ENCODE measurements at places on chromosomes 16 and 17. TPM values are rescaled to one million over a fixed set of nuclear protein-coding genes. Genes with fewer than 3 reads are reported as not detected.

GUCY2D gene
- total RNA-seq: 3.4 TPM

- DNase-seq: no peak
These were observed 299.3 kb upstream of the XYLT1 start for GRCh38 chr16:17770104-17770503.

GRCh38 chr17:76447931-76448652 lies 4.9 kb downstream of the UBE2O start:
- DNase-seq: no peak

DNA sequence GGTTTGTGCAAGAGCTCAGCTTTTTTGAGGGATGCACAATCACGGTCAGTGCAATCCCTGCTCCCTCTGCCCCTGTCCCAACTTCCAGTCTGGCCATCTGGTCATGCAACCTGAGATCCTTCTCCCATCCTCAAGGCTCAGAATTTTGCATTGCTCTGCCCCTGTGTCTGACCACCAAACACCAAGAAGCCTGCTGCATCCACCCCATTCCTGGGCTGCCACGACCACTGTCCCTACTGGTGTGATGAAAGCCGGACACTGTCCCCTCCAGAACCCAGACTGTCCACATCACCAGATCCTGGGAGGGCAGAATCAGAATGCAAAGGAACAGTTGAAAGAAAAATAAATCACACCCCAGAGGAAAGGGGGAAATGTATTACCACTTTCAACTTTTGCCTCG lies 231.0 kb downstream of the C16orf78 start:
- no peak for DNase-seq

ARL4D gene
- total RNA-seq: 13.0 TPM

DNA sequence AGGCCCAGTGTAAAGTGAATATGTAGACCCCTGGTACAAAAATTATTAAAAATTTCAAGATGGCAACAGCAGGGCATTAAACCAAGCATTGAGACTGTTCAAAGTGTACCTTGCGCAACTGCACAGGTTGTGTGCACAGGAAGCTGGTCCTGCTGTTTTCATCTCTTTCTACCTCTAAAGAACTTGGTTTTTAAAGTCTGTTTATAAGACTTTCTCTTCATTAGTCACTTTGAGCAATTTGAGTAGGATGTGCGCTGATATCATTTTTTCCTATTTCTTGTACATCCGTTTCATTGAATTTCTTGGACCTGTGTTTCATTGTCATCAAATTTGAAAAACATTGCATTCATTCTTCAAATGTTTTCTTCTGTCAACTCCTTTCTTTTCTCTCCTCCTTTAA lies 16.8 kb upstream of the PMP22 start:
- no peak for DNase-seq

DNA sequence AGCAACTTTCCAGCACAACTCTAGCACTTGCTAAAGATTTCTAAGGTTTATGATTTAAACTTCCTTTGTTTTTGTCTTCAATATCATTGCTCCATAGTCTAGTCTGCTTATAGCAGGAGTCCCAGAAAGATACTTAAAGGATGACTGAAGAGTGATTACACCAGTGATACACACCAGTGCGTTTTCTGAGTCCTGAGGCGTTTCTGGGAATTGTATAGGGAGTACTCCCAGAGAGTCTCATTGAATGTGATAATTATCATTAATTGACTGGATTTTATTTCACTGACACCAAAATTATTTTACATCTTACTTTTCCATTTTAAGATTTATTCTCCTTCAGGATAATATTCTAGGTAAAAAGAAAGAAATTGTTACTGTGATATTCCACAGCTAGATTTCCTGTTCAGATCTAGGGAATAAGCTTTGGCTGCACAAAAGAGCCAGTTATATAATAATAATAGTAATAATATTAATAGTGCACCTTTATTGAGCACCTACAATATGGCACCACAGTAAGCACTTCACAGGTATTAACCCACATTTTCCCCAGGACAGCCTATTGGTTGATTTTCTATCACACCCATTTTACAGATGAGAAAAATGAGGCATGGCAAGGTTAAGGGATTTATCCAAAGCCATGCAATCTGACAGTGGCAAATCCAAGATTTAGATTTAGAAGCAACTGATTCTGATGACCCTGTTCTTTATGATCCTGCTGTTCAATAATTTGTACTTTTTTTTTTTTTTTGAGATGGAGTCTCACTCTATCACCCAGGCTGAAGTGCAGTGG lies 62.6 kb downstream of the IRX5 start:
- no peak for DNase-seq

- no peak for DNase-seq
These were observed 52.5 kb upstream of the CACNG3 start for GRCh38 chr16:24203675-24204074.

NEUROD2 gene
- total RNA-seq: not detected

ASIC2 gene
- total RNA-seq: 0.09 TPM

TAC4 gene
- not detected for total RNA-seq

DNA sequence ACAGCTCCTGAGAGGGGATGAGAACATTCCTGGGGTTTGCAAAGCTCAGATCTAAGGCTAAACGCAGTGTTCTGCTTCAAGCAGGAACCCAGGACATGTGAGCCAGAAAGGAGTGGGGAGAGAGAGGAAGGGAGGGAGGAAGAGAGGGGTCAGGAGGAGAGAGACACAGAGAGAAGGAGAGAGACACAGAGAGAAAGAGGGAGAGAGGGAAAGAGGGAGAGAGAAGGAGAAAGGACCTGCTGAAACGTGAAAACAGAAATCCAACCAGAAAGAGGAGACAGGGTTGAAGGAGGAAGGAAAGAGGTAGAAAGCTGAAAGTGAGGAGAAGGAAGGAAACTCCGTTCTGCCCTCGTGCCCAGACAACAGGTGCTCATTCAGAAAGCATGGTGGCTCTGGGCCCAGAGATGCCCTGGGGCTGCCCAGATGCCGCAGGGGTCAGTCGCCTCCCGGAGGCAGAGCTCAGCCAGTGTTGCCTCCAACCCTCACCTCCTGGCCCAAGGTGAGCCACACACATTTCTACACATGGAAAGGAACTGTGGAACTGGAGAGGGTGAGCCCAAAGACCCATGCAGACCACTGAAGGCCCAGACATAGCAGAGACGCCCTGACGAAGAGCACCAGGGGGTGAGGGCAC lies 49.0 kb upstream of the ENPP7 start:
- DNase-seq: no peak

DNA sequence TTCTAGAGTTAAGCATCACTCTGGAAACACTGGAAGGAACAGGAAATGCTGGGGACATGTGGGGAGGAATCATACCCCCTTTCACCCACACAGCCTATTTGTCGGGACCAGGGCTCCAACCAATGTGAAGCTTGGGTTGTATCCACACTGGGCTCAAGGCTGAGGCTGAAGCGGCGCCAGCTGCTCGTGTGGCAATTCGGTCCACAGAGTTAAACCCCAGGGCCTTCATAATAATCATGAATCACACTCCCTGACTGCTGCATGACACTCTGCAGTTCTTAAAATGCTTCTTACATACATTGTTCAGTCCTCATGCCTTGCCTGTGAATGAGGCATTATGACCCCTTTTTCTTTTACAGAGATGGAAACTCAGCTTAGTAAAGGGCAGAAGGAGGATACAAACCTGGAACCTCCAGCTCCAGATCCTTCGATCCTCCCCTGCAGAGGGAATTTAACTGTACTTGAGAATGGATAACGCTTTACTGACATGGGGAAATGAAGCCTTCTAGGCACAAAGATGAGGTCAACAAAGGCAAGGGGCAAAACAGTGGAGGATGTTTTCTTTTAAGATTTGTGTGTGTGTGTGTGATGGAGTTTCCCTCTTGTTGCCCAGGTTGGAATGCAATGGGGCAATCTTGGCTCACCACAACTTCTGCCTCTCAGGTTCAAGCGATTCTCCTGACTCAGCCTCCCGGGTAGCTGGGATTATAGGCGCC lies 72.7 kb downstream of the SOX9 start:
- DNase-seq: no peak

CLEC3A gene
- not detected for total RNA-seq

DNA sequence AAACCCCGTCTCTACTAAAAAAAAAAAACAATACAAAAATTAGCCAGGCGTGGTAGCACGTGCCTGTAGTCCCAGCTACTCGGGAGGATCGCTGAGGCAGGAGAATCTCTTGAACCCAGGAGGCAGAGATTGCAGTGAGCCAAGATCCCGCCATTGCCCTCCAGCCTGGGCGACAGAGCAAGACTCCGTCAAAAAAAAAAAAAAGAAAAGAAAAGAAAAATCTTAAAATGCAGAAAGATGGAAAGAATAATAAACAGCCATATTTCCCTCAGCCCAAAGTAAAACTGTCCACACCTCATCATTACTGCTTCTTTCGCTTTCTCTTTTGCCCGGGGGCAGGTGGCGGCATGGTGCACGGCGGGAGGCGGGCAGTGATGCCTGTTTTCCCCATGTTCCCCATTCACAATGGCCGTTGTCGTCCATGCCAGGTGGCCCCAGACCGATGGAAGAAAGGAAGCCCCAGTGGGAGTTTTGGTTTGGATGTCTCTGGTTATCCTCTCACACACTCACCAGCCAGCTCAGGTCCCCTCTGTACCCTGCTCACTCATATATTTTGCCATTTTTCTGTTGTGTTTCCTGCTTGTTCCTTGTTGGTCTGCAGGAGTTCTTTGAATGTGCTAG lies 37.0 kb upstream of the PEMT start:
- no peak for DNase-seq

All from left lung (tissue), 14 donors.